ENCODE measurements at places on chromosomes 1 and 21. TPM values are rescaled to one million over a fixed set of nuclear protein-coding genes. Genes with fewer than 3 reads are reported as not detected.

DNA sequence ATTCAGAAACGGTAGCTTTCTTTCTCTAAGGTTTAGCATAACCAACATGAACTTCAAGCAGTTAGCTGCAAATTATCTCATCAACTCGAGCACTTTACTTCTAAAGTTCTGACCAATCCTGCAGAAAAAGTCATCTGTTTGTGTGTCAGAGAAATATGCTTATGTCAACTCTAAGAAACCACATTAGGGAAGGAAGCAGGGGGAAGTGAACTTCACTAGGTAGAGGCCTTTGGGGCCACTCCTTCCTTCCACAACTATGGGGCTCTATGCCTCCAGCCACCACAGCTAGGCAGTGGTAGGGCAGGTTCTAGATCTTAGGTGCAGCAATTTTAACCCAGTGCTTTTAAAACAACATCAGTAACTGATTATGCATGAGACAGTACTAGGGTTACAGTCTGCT is 375.9 kb downstream of the DSCAM start:
- no peak for DNase-seq

DNA sequence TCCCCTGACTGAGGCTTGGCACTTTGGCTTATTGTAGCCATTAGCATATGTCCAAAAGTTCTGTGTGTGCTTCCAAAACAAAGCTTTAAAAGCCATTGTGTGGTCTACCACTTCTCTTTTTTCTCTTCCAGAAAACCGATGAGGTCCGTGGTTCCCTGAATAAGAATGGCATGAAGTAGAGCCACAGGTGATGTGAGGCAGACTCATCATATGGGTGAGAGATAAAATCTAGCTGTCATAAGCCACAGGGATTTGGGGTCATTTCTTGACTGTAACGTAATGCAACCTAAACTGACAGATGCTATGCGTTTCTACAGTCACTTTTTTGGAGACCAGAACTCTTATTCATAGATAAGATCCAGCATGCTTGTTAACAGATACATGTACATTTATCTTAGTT is 7.0 kb upstream of the GREM2 start:
- no peak for DNase-seq

- no peak for DNase-seq
Measured at GRCh38 chr1:244347942-244348341, 103.8 kb downstream of the ADSS2 start.

The MPZ gene
- 11.4 TPM for total RNA-seq

- no peak for DNase-seq
Measured at GRCh38 chr21:38984568-38984967, 178.8 kb downstream of the ETS2 start.

DNA sequence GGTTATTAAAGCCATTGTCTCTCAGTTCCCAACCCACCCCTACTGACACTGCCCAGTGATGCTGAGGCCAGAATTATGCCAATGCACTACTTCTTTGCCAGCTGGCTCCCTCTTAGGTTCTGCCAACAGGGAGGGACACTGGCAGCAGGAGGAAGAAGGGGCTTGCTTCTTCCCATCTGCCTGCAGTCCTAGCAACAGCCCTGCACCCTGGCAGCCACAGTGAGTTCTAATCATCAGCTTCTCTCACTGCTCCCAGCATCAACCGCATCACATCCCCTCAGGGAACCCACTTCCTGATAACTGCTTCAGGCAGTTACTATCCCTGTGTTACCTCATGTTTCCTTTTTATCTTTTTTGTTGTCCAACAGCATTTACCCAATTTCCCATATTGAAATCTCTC is 86.2 kb downstream of the UBR4 start:
- DNase-seq, result no peak

- no peak for DNase-seq
Measured at GRCh38 chr1:220694866-220695382, 4.8 kb downstream of the C1orf115 start.

DNA sequence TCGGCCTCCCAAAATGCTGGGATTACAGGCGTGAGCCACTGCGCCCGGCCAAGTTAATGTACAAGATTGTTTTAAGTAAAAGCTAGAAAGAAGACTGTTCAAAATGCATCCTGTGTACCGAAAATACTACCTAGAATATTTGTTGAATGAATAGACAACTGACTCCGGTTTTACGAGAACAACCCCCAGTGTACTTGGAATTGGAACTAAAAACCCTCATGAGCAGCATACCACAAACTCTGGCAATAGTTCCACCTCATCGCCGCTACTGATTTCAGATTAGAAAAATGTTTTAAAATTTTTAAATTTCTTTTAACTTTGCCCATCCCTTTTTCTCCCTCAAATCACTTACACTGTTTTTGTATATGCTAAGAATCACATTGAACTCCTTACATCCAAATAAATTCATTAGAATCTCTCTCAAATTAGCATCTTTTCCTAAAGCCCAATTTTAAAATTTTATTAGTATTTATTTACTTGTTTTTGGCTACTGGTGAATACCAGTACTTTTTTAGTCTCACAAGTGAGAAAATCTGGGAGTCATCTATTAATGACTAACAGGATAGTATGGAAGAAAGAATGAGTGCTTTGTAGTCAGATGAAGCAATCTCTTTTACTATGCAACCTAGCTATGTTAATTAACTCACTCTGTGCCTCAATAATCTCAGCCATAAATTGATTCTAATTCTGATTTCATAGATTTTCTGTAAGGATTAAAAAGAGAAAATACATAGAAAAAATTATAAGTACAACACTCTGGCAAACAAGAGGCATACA is 95.1 kb downstream of the GPATCH2 start:
- DNase-seq, result no peak

DNA sequence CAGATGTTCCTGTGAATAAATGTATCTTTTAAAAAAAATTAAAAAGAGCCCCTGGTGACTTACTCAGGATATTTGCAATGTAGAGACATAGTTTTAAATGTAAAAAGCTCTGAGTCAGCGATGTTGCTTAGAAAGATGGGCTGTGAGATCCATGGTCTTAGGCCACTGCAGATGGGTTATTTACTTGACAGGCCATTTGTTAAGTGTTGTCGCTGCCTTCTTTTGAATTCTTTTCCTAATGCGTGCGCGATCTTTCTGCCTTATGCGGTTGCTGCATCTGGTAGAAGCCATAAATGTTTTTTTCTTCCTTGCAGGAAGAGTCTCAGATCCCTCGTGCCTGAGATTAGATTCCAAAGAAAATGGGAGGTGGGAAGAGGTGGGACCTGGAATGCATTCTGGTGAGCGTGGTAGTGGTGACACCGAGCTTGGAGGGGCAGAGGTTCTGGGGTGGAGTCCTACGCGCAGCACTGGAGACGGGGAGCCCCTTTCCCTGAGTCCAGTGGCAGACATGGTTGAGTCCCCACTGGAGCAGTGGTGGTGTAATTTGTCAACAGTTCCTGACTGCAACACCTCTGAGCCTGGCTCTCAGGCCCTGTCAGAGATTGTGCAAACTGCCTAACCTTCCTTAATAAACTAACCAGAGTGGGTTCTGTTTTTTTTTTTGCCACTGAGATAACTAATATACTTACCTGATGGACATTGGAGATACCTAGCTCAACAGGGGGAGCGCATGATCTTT is 197.2 kb downstream of the HHAT start:
- no peak for DNase-seq

All from K562 (cell line).